ENCODE measurements at places on chromosomes 7 and 10. TPM values are rescaled to one million over a fixed set of nuclear protein-coding genes. Genes with fewer than 3 reads are reported as not detected.
A peak's percentile ranks its signal among the peaks of the same experiment; 100 is the strongest.

DNA sequence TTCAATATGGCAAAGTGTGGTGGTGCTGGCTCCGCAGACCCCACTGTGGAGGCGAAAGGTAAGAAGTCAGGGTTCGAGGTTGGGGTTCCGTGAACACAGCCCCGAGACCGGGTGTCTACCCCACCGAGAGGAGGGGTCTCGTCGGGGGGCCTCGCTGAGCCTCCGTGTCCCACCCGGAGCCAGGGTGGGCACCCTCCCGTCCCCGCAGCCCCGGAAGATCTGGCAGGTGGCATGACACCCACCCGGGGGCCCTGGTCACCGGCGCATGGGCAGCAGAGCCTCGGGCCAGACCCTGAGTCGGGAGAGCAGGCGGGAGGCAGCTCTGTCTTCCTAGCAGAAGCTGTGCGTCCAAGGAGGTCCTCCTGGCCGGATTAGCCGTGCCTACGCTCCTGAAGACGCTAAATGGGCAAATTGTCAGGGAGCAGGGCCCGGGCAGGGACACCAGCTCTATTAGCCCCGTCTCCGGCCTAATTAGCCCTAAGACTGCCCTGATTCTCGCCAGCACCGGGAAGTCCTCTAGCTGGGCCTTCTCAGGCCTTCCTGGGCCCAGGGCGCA lies 56.4 kb downstream of the UNCX start:
- DNase-seq = no peak

DNA sequence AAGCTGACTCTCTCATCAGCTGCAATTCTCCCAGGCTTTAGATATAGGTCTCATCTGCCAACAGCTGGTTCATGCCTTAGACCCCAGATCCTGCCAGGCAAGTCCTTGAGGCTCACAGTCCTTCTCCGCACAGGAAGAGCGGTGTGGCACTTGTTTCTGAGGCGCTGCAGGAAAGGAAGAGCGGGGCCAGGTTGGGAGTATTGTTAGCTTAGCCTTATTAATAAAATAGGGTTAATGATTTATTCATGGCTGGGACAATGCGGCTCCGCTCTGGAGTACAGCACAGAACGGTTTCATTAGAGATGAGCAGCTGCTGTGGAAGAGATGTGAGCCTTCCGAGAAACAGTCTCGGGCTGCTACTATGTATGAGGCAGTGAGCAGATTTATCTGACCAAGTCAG lies 78.1 kb downstream of the FZD1 start:
- no peak for DNase-seq

GRCh38 chr10:97411406-97411805 lies 10.3 kb upstream of the RRP12 start:
- DNase-seq = no peak

DNA sequence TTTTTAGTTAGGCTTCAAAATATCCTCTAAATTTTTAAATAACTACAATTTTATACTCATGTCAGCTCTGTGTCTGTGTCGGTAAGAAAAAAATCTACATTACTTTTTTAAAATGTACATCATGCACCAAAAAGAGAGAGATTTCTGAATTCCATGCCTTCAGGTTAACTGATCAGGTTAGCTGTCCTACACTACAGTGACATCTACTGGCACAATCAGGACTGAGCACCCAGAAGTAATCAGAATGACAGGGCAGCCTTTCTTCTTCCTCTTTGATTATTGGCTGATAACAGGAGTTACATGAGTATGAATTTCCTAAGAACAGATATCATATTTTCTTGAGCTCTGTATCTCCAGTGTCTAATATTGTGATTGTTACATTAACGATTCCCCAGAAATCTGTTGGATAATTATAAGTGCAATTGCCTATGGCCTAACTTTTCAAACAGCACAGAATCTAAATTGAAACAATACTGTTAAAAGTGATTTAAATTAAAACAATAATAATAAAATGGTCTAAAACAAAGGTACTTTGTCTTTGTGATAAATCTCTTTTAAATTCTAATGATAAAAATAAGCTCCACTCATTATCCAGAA lies 41.8 kb upstream of the HYCC1 start:
- peak; percentile 70 for DNase-seq

OR13A1 gene
- not detected for polyA plus RNA-seq
